RPMI8226 (cell line): ENCODE measurements at places on chromosomes 3 and 15.

DNA sequence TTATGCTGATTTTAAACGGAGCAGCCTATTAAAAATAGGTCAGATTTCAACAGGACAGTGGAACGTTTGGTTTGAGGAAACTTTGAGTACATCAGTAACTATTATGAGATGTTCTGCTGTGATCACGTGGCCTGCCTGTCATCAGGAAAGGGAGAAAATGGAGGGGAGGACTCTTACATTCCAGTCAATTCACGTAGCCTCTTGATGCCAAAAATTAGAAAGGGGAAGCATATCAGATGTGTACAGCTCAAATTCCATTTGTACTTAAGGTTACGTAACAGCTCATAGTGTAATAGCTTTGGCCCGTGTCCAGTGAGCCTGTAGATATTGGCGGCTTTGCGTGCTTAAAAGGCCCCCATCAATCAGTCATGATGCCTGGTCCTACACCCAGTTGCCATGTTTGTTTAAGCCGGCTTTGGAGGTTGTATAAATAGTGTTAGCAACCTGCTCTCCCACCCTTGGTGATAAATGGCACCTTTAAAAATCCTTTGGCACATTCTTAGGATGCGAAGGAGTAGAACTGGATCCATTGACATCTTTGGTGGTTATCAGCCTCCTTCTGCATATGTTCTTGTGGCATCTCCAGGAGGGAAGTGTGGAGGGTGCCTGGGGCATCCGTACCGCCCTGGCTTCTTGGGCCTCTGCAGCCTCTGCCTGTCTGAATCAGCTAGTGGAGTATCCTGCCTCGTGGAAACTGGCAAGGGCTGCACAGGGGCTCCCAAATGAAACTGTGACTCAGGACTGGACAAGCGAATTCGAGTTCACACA is 163.9 kb downstream of the THSD4 start:
- DNase-seq: no peak

DNA sequence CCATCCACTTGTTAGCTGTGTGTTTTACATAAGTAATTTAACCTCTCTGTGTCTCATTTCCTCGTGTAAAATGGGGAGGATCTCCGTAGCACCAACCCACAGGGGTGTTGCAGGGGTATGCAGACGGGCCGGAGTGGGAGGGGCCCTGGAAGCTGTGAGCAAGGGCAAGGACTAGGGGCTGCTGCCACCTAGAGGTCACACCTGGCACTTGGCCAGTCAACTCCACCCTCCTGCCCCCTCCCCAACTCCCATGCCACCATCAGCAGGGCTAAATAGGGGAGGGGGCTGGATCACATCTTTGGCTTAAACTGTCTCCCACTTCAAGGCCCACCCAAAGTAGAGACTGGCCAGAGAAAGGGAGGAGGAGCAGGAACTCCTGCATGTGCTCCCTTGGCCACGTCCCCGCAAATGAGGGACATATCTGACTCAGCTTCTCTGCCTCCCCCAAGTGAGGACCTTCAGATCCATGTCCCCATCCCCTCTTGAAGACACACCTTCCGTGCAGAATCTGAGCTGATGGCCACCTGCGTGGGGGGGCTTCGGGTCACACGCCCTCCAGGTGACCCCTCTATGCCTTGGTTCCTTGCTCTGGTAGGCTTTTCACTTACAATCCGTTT is 2.6 kb downstream of the CCDC9B start:
- DNase-seq: peak; percentile 78

GRCh38 chr3:127816783-127817405 is 5.4 kb downstream of the MGLL start:
- no peak for DNase-seq

DNA sequence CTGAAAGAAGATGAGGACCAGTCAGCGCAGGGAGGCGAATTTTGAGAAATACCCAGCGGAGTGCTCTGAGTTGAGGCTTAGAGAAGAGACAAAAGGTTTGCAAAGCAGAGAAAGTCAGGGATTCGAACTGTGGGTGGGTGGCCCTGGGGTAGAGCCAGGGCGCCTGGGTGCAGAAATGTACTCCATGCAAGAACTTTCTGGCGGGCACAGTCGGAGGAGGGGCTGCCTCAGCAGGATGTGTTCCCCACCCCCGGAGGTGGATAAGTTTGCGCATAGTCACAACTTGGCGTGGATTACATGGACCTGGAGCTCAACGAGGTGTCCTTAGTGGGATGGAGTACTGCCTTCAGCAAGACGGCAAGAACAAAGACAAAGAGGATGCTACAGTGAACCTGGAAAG is 117.3 kb upstream of the ALDH1A3 start:
- DNase-seq: no peak

DNA sequence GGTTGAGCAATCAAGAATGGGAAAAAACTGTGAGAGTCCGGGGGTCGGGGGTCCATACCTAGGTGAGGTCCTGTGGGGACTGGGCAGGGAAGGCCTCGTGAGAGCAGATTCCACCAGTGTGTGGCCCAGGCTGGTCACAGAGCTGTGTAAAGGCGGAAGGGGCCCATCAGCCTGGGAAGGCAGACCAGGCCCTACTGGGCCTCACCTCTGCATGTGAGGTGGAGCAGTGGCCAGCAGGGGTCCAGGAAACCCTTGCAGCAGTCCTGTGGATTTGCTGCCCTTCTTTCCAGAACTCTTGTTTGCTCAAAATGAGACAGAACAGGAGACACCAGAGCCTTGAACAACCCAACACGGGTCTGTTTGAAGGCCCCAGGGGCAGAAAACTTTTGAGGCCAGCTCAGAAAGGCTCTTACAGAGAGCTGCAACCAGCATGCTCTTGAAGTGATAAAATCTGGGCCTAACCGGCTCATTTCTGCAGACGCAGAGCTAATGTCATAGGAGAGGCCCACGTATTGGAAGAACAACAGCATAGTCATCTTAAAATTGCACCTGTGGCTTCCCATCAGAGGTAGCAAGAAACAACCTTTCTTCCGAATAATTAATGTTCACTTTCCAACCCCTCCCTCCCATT is 30.3 kb upstream of the HHATL start:
- no peak for DNase-seq

DNA sequence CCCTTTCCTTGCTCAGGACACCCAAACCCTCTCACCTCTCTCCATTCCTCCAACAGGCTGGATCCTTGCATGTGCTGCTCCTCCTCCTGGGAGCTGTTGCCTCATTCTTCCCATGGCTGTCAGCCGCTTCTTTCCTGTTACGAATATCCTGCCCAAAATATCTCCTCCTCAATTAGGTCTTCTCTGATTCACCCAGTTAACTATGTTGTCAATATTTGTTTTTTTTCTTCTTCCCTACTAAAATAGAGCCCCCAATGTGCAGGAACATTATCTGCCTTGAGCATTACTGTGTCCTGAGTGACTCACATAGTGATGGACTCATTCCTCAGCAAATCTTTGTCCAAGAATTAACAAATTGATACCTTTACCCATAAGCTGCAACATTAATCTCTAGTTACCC is 357.2 kb downstream of the CLSTN2 start:
- DNase-seq: no peak

DNA sequence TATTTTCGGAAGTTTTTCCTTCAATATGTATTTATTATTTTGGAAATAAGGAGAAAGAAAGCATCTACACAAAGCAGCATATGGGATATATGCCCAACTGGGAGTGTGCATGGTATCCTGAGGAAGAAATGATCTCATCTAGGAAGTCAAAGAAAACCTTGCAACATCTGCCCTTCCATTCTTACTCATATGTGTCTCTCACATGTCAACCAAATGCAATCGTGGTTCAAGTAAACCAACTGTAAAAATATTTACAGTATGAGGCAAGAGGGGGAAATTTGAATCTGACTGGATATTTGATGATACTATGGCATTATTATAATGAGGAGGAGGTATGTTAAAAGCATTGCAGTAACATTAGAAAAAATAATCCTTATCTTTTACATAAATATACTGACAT is 3.2 kb upstream of the SCG3 start:
- no peak for DNase-seq

- no peak for DNase-seq
Measured at GRCh38 chr15:93066834-93067648, 22.0 kb downstream of the RGMA start.

- DNase-seq: no peak
Measured at GRCh38 chr3:69194431-69195165, 72.2 kb upstream of the LMOD3 start.

GRCh38 chr3:50341537-50341936 is 901 bp upstream of the RASSF1 start:
- DNase-seq: no peak

GRCh38 chr3:47444103-47444502 is 31.6 kb downstream of the SCAP start:
- DNase-seq: no peak

DNA sequence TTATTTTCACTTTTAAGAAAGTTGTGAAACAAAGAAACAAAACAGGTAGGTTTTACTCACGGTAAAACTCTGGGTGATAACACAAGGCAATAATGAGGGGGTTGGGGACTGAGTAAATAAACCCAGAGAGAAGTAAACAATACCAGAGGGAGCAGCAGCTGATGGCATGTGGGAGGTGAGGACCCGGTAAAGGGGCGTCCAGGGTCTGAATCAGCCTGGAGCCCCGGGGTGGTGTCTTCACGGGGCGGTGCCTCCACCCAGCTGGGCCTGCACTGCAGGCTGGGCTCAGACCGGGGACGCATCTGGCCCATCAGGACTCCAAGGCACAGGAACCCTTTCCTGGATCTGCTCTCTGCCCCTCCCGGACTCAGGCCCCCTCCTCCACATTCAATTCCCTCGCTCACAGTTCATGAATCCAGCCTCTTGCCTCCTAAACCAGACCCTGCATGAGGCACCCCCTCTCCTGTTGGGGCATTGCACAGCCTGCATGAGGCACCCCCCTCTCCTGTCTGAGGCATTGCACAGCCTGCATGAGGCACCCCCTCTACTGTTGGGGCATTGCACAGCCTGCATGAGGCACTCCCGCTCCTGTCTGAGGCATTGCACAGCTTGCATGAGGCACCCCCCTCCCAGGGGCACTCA is 73.9 kb upstream of the MFGE8 start:
- no peak for DNase-seq

DNA sequence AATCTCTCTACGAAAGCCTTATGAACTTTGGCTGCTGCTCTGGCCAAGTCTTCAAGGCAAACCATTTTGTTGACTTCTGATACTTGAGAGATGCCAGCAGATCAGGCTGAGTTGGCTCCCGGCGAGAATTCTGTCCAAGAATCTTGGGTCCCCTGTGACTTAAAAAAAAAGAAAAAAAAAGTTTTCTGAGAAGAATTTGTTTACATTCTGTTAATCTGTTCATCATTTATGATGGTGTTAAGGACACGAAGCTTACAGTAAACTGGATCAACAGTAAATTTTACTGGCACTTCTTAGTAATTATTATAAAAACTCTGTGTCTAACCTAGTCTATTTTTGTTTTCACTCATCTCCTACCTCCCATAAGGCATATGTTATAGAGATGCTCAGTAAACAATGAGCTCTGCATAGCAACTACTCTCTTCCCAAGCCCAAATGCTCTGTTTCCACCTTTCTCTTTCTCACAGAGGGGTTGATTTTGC is 320.9 kb upstream of the RASGRP1 start:
- no peak for DNase-seq
